Stimulated activated CD8-positive, alpha-beta memory T cell treated with anti-CD3 and anti-CD28 coated beads, Interleukin-15, amount 100 ng/mL, for 48 hours (primary cell): ENCODE measurements at places on chromosomes 2 and 18.

DNA sequence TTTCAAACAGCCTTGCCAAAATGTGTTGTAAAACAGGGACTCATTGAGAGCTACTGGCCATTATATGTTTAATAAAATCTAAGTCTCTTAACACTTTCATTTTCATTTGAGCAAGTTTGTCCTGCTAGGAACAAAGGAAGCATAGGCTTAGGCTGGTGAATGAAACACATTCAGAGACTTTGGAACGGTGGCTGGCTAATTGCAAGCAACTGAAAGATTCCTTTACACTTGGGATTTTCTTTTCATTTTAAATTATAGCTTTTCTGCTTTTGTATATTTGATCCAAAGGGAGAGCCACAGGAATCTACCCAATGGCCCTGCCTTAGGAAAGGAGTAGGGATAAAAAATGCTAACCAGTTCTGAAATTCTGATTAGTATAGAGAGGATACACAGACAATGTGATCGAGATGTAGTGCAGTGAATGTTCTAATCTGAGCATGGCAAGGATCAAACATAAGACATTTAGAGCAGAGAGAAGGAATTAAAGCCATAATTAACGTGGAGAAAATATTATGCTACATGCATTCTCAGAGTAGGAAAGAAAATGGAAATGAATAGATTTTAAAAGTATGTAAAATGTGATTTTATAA, 911.4 kb upstream of the SLC39A10 start:
- DNase-seq = no peak

DNA sequence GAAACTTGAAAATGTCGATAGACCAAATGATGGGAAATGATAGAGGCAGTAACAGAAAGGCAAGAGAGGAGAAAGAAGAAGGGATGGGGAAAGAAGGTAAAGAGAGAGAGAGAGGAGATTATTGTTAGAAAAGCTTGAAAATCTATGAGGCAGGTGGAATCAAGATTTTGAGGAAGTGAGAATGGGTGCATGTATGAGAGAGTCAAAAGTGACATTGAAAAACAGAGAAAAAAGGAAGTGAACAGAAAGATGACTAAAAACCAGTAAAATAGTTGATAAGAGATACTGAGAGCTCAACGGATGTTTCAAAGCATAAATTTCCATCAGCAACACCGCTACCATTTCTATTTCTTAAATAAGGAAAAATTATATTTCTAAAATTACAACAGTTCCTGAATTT, 327.4 kb upstream of the CWC22 start:
- DNase-seq = no peak

GRCh38 chr2:241636182-241637017, 558 bp downstream of the THAP4 start:
- peak; percentile 25 for DNase-seq

DNA sequence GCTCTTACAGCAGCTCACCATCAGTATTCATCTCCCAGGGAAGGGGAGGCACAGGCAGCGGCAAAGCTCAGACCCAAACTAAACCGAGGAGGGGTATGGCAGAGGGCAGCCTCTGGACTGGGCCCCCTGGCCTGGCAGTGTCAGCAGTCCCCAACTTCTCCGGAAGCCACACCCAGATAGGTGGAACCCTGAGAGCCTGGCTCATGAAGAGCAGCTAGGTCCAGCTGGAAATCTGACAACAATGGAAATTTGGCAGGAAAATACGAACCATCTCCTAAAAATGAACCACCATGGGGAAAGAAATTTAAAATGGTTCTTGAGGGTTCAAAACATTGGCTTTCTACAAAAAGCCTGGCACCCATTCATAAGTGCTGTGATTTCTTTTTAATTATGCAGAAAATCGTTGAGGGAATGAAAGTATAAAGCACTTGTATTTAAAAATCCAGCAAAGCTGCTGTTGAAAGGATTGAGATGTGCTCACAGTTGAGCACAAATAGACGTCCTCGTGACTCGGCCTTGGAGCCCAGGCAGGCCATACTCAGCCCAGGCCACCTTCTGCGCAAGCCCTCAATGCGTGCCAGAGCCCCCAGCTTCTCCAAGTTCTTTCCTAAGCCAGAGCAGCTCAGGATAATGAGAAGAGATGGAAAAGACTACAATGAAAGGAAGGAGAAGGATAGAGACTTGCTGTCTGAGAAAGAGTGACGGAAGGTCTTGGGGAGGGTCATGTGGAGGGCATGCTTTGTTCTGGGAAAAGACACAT, 93.0 kb downstream of the COL6A3 start:
- DNase-seq = no peak

- DNase-seq = no peak
Observed at GRCh38 chr2:108616318-108616717, 82.0 kb downstream of the LIMS1 start.

DNA sequence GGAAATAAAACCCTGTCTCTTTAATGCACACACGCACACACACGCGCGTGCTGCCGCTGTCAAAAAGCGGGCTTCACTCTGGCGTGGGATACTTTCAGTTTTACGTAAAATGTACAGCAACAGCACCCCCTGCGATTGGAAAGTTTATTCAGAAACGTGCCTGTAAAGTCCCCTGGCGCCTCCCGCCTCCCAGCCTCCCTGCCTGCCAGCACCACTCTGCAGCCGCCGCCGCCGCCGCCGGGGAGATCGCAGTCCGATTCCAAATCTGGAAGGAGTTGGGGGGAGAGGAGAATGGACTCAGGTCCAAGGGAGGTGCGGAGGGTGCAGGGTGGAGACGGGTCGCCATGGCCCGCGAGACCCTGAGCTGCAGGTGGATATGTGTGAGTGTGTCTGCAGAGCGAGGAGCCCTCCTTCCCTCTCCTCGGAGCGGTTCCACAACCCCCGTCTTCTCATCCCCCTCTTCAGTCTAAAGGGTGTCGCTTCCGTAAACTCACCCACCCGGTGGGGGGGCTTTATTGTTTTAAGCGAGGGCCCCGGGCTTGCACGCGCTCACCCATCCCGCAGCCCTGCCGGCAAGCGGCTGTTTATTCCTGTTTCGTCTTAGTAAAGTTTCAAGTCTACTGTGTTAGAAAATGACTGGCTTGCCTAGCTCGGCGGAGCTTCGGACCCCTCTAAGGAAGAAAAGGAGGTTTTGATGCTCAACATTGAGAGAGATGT, 1.8 kb upstream of the BCL11A start:
- no peak for DNase-seq

GRCh38 chr18:31273812-31274527, 44.0 kb upstream of the DSG1 start:
- no peak for DNase-seq

- DNase-seq = peak; percentile 67
Observed at GRCh38 chr18:111306-112014, 46.9 kb upstream of the USP14 start.

DNA sequence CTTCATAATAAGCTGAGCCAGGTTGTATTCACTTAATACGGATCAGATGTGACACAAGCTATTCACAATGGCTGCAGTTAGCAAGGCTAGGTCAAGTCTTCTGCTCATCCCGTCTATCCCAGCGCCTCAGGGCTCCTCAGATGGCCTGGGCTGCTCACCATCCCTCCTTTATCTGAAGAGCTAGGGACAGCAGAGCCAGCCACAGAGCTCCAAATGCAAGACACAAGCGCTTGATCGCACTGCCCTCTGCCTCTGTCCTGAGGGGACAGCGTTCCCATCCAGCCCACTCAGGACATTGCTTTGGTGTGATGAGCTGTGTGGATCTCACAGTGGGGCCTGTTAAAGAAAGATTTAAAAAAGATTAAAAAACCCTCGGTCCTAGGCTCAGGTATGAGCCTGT, 254.4 kb upstream of the HS6ST1 start:
- no peak for DNase-seq

GRCh38 chr2:110731064-110731463, 1.3 kb upstream of the ACOXL start:
- no peak for DNase-seq

GRCh38 chr2:240598311-240598911, 11.9 kb downstream of the CAPN10 start:
- DNase-seq = no peak

- no peak for DNase-seq
Observed at GRCh38 chr2:211868996-211869533, 669.5 kb downstream of the ERBB4 start.

DNA sequence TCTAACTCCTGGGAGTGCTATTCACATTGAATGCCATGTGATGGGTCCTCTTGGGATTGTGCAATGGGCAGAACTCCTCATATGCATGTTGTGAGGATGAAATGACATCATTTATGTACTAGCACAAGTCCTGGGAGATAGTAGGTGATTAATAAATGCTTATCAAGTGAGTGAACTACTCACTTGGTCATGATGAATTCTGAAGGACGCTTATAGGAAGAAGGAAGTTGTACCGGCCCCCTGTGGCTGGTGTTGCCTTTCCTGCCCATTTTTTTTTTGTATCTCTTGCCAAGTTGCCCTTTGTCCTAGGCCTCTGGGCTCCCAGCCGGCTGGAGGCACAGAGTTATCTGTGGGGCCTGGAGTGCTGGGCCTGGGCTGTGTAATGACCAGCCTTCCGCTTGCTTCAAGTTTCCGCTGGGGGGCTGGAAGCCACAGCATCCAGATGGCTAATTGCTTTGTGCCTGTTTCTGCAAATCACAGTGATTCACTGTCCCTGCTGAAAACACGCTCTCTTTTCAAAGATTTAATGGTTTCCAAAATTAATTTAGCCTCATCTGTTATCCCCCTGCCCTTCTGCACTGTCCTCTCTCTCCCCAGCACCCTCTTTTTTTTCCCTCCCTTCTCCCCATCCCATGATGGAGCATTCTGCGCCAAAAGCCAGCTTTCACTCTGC, 33.7 kb upstream of the MRPL33 start:
- no peak for DNase-seq

DNA sequence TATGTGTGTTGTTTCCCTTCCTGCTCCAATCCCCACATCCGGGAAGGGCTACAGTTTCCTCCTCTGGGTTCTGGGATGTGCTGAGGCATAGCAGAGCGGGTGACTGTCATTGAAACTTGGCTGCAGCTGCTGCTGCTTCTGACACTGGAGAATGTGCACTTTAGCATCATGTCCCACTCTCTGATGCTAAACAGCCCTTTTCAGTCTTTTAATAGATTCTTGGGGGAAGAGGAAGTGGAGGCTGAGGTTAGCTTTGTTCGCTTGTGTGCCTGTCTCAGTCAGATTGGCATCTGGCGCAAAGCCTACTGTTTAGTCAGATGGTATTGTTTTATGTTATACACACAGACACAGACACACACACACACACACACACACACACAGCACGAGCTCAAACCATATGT, 136.5 kb upstream of the RND3 start:
- no peak for DNase-seq

- no peak for DNase-seq
Observed at GRCh38 chr18:45463451-45463850, 151.8 kb upstream of the SLC14A2 start.

DNA sequence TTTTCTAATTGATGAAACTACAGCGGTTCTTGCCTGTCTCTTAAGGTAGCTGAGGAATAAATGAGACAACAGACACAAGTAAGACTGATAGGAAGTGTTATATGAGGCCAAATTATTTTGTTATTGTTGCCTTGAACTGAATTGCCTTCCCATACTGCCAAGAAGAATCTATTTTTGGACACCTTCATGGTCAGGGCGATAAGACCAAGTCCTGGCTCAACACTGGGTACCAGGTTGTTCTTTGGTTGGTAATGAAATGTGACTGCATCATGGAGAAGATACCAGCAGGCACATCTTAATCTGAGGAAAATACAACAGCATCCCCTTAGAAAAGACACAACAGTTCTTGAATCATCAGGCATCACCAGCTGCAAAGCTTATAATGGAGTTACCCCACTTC, 23.7 kb downstream of the MSGN1 start:
- DNase-seq = no peak

DNA sequence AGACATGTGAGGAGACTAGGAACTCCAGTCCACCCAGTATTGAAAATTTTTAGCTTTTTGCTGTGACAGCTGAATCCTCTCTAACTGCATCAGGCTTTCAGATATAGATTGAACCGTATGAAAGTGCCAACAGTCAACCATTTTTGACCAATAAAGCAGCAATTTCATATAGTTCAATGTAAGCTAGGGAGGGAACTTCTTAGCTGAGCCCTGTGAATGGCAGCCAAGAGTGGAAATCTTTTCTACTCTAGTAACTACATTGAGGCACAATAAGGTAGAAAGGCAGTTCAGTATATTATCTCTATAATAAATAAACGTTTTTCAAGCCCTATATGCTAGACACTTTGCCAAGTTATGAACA, 96.3 kb upstream of the TANK start:
- no peak for DNase-seq

DNA sequence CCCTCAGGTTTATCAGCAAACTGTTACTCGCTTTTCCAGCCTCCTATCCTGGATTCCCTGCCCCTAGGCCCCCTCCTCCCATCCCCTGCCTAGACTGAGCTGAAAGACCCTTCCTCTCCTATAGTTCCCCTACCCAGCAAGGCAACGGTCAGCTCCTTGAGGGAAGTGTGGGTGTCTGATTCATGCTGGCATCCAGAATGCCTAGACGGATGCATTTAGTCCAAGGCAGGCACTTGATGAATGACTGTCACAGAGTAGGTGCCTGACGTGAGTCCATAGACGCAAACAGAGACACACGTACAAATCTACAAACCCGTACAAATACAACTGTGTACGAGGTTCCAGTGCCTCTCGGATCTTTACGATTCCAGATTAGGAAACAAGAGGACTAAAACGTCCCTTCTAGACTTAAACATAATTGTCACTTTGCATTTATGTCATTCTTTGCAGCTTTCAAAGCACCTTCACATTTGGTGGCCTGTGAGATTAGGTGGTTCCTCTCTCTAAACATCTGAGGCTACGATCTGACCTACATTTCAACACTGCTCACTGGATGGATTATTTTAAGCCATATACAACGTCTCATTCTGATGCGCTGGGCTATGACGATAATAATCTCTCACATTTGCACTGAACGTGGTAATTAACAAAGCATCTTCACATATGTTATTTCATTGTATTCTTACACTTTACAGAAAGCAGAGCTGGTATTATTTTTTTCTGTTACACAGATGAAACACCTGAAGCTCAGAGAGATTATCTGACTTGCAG, 36.7 kb downstream of the DNMT3A start:
- no peak for DNase-seq

DNA sequence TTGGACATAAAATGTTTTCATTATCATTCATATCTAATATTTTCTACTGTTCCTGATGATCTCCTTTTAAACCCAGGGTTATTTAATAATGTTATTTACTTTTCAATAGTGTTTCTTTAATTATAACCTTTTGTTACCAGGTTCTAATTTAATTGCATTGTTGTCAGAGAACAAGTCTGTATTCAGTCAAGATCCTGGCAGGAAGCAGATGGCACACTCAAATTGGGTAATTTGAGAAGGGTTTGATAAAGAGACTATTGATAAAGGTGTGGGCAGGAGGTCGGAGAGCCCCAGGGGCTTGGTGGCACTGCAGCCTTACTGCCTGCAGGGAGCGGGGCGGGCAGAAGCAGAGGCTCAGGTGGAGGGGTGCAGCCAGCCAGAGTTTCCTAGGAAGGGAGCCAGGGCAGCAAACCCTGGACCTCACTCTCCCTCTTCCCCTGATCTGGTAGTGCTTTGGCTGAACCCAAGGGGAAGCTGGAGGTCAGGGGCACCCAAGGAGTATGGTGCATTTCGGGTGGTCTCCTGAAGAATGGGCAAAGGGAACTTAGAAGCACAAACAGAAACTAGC, 2.3 kb upstream of the KIF1A start:
- no peak for DNase-seq
